GM12878 (cell line): ENCODE measurements at places on chromosomes 2 and 18. TPM values are rescaled to one million over a fixed set of nuclear protein-coding genes. Genes with fewer than 3 reads are reported as not detected.

- DNase-seq: no peak
Observed at GRCh38 chr2:57333221-57333620, 713.4 kb upstream of the VRK2 start.

- no peak for DNase-seq
Observed at GRCh38 chr18:57764087-57764486, 39.0 kb downstream of the ATP8B1 start.

GRCh38 chr2:236055471-236055870 is 112.7 kb downstream of the GBX2 start:
- no peak for DNase-seq

GRCh38 chr18:53749766-53750165 is 474.7 kb downstream of the MBD2 start:
- no peak for DNase-seq

DNA sequence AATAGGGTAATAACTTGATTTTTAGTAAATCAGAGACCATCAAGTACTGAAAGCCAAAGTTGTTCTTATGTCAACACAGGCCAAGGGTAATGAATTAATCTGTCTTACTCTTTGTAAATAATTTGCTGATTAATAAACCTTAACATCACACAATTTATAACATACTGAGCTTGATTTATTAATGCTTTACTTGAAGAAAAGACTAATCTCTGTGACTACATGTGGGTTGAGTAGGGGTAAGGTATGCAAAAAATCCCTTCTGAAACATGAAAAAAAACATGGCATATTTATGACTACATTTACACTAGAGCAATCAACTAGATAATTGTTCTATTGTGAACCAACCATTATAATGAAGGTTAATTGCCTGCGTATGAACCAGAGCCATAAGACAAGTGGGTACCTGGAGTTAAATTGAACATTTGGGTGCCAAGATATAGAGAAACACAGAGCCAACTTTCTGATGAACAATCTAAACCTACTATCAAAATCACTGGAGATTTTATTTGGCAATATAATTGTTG is 67.7 kb upstream of the GRB14 start:
- no peak for DNase-seq

DNA sequence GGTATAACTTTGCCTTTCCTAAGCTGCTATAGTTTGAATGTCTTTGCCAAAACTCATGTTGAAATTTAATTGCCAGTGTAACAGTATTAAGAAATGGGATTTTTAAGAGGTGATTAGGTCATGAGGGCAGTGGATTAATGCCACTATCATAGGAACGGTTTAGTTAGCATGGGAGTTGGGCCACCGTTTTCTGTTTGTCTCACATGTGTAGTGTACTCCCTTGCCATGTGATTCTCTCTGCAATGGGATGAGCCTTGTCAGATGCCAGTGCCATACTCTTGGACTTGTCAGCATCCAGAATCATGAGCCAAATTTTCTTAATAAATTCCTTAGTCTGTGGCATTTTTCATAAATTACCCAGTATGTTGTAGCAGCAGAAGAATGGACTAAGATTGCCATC is 388.9 kb upstream of the RGPD4 start:
- no peak for DNase-seq

GRCh38 chr18:12630136-12630535 is 27.8 kb downstream of the SPIRE1 start:
- DNase-seq: no peak

FOSL2 gene
- 0.10 and 0.13 TPM in 2 replicates for polyA plus RNA-seq

SNTG2 gene
- not detected in 2 replicates for polyA plus RNA-seq

MEP1B gene
- polyA plus RNA-seq: not detected in 2 replicates

LAMA3 gene
- polyA plus RNA-seq: 4.0 and 6.3 TPM in 2 replicates
